HAP-1 (cell line): ENCODE measurements at places on chromosomes 4 and X.

DNA sequence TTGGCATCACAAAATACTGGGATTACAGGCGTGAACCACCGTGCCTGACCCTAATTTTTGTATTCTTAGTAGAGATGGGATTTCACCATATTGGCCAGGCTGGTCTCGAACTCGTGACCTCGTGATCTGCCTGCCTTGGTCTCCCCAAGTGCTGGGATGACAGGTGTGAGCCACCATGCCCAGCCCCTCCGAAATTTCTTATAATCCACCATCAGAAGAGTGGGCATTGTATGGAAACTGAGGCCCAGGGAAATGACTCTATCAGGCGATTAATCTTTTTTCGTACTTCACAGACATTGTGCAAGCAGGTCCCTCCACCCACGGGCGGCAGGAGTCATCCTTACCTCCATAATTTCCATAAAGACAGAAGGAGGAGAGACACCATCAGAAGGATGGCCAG, 16.0 kb downstream of the CRLF2 start:
- no peak for DNase-seq

- peak; percentile 80 for DNase-seq
Measured at GRCh38 chr4:3047464-3048286, 26.7 kb downstream of the HTT-AS start.

- DNase-seq, result no peak
Measured at GRCh38 chrX:135295238-135295943, 13.9 kb upstream of the ETDC start.

DNA sequence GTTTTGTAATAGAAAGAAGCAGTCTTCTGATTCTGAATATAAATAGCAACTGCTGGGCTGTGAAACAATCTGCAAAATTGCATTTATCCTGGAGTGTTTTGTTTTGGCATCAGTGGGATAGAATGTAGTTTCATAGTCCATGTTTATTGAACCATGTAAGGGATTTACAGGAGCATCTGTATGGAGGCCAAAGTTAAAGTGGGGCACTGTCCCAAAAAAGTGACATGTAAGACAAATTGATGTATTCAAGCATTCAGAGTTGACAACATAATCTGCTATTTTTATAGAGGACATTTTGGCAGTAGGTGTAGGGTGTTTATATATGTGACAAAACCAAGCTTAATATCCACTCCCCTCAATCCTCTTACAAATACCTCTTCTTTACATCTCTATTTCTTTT, 200.5 kb upstream of the ANK2 start:
- DNase-seq, result peak; percentile 63

DNA sequence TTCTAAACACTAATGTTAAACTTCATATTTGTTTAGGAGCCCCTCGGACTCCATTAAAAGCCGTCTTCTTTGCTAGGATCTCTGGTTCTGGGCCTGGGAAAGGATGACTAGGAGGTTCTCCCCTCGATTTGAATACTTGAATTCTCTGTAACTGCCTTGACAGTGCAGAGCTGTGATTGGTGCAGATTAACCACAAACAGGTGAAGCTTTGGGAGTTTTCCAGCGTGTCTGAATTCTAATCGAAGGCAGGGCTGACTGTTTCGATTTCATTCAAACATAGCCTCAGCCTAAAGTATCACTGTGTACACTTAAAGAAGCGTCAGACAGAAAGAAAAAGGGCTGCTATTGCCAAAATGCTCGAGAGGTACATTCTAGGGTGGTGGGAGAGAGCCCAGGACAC, 29.0 kb downstream of the TFDP3 start:
- no peak for DNase-seq

DNA sequence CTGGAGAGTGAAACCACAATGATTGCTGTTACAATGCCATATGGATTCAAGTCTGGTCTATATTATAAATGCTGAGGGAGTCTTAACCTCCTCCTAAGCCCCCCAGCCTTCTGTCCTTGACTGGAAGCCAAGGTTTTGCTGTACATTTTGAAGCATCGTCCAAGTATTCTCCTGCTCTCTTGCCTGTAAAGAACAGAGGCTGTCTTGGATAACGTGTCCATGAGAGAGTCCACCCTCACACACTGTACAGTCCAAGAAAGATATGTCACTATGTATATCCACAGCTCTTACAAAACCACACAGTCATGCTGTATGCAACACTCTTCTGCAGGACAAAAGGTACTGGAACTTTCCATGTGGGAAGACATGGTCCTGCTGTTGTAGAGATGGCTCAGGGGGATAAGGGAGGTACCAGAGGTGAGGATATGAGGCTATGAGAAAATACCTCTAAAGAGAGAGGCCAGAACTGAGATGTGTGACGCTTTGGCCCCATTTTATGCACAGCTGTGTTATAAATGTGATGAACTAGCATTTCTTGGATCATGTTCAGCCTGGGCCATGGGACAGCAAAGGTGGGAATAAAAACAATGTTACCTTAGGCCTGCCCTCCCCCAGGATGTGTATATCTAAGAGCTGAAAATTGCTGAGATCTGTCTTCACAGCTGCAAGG, 678.6 kb downstream of the IQCM start:
- no peak for DNase-seq

DNA sequence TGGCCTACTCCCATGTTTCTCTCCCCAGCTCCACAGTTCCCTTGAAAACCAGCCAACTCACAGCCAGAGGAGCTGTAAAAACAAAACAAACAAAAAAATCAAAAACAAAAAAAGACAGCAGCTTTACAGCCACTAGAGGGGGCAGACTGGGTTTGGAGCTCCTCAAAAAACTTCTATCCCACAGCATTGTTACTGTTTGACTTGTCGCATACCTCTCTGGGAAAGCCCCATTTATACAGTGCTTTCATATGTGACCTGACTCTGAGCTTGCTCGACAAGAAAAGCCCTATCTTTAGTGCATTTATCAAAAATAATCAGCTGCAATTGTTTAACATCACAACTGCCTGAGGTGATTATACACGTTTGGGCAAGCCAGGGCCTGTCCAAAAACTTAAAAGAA, 21.6 kb downstream of the TSPAN6 start:
- peak; percentile 82 for DNase-seq

DNA sequence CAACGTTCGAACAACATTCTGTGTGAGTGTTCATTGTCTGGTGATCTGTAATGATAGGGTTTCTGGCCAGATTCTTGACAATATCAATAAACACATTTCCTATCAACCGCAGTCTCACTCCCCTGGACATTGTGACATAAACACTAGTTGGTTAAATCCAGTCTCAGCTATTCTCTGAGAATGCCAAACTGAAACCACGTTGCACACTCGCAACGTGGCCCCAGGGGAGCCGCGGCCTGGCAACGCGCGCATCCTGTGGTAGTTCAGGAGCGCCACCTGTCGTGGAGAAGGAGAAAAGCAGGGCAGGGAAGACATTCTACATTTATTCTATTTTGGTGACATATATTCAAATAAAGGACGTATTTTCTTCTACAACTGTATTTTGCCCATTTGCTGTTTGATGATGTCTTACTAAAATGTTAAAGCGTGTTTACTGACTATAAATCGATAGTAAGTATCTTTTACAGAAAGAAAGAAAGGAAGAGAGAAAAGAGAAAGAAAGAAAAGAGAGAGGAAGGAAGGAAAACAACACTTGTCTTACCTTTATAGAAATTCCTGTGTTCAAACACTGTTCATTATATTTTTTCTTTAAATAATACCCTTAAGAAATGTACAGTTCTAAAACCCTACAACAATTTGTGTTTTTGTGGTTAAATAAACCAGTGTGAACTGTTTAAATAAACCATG, 738.3 kb upstream of the FRG1 start:
- peak; percentile 78 for DNase-seq

- DNase-seq, result no peak
Measured at GRCh38 chr4:188955066-188955465, 815.8 kb downstream of the TRIML1 start.
